GM23338 (cell line): ENCODE measurements at places on chromosomes 2 and 18. TPM values are rescaled to one million over a fixed set of nuclear protein-coding genes. Genes with fewer than 3 reads are reported as not detected.

GRCh38 chr2:191636235-191636543, 41.7 kb upstream of the NABP1 start:
- H3K4me1 ChIP-seq, result peaks cover 18% of the 10 kb centered on the region; the same call in 1 of the 2 replicates
- no peaks in the 10 kb centered on the region for H3K27me3 ChIP-seq
- H3K27ac ChIP-seq, result no peak overlapping the region
- no peak for DNase-seq

HOXD4 gene
- total RNA-seq, result not detected in 2 replicates

DNA sequence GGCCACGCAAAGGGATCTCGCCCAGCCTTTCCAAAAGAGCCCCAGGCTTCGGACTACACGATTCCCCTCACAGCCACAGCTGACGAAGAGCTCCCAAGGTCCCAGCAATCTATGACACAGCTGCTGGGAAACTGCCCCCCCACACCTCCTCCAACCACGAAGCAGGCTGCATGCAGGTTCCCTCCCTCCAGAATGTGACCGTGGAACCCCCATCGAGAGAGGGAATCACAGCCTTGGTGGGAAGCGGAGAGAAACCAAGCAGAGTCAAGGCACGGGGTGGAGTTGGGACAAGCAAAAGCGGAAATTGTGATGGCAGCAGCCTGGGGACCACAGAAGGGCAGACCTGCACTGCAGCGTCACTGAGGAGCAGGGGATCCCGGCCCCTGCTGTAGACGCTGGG, 50.3 kb downstream of the KCNF1 start:
- H3K4me3 ChIP-seq, result no peak overlapping the region
- no peak overlapping the region for H3K27ac ChIP-seq
- no peaks in the 10 kb centered on the region for H3K4me1 ChIP-seq
- DNase-seq, result no peak

EFEMP1 gene
- 20.2 and 22.5 TPM in 2 replicates for total RNA-seq

DNA sequence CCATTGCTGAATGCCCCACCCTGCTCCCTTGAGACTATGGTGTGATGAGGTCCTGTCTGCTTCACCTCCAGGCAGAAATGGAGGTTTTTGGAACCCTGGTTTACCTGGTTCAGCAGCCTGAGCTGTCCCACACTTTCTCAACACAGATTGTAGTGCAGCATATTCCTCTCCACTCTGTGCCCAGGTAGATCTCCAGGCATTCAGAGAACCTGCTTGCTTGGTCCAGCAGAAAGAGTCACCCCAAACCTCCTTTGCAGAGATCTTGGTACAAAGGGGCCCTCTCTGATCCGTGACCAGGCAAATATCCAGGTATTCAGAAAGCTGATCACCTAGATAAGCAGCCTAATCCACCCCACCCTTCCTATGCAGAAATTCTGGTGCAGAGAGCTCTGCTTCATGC, 1288.2 kb upstream of the CRIM1 start:
- no peak for DNase-seq
- no peaks in the 10 kb centered on the region for H3K27me3 ChIP-seq
- no peak overlapping the region for H3K27ac ChIP-seq
- no peaks in the 10 kb centered on the region for H3K36me3 ChIP-seq
